SW480 (cell line): ENCODE measurements at places on chromosomes 11 and 22.
A peak's percentile ranks its signal among the peaks of the same experiment; 100 is the strongest.

DNA sequence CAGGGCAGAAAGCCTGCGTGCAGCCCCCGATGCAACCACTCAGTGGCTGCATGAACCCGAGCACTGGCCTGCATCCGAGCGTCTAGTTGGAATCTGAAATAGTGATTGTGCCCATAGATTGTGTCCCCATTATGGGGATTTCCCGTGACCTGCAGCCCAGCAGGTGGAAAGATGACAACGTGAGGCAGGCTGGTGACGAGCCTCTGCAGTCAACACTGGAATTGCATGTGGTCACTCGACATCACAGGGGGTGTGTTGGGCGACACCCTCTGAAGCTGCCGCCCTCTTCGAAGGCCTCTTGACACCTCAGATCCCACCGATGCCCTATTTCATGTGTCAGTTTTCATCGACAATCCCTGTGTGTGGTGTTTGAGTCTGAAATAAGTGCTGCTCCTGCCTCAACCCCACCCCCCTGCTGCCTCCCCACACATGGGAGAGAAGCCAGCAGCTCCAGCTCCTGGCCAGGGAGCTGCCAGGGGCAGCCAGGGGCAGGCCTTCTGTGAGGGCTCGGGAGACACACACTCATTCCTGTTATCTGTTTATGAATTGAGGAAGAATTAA, 172.0 kb upstream of the B3GAT1 start:
- DNase-seq = peak; percentile 20

GRCh38 chr11:10792385-10793068, 16.2 kb downstream of the EIF4G2 start:
- DNase-seq = peak; percentile 76

- DNase-seq = no peak
Observed at GRCh38 chr11:92790926-92791616, 178.4 kb upstream of the MTNR1B start.

- DNase-seq = peak; percentile 14
Observed at GRCh38 chr11:3674189-3674588, 3.0 kb upstream of the CHRNA10 start.

- DNase-seq = no peak
Observed at GRCh38 chr11:113410414-113411135, 23.0 kb downstream of the ANKK1 start.
